Activated naive CD8-positive, alpha-beta T cell treated with anti-CD3 and anti-CD28 coated beads for 36 hours (primary cell): ENCODE measurements at places on chromosomes 12 and 14.
A peak's percentile ranks its signal among the peaks of the same experiment; 100 is the strongest.

DNA sequence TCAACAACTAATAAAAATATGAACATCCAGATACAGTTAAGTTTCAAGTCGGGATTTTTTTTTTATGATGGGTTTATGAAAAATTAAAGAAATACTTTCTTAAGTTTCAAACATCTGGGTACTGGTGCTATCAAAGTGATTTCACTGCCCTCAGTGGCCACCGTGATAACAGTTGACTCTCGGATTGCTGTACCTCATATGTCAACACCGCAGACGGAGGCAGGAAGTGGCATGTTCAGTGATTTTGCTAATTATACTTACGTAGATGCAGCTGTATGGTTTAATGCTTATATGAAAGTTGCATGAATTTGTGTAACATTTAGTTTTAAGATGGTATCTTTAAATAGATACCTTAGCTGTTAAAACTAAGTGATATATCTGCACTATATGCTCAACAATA lies 20.8 kb upstream of the FBLN5 start:
- DNase-seq = peak; percentile 33

- DNase-seq = no peak
These were observed 26.2 kb upstream of the ARHGAP5 start for GRCh38 chr14:32050878-32051277.

GRCh38 chr12:30485230-30485890 lies 210.3 kb downstream of the IPO8 start:
- no peak for DNase-seq

GRCh38 chr14:105913221-105913620 lies 386.8 kb downstream of the TMEM121 start:
- DNase-seq = no peak

DNA sequence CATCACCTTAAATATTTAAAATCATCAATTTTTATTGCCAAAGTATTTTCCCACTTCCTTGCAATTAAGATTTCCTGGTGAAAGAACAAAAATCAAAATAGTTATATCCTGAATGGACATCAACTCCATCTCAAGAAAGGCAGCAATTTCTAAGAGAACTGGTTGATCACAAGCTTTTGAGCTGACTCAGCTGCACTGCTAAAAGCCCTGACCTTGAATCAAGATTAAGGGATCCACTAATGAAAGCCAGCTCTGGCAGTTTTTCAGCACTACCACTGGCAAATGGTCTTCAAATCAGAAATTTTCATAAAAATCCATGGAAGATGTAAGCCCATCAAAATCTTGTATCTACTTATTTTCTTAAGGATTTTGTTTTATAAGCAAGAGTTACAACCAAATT lies 123.4 kb downstream of the SLC6A15 start:
- DNase-seq = no peak

- no peak for DNase-seq
These were observed 15.1 kb upstream of the GRIP1 start for GRCh38 chr12:66693901-66694513.

- no peak for DNase-seq
These were observed 106.4 kb upstream of the SRRM4 start for GRCh38 chr12:118874698-118875548.

GRCh38 chr14:53478174-53478573 lies 325.1 kb upstream of the DDHD1 start:
- no peak for DNase-seq

- DNase-seq = no peak
These were observed 46.8 kb downstream of the MOK start for GRCh38 chr14:102258136-102258535.

DNA sequence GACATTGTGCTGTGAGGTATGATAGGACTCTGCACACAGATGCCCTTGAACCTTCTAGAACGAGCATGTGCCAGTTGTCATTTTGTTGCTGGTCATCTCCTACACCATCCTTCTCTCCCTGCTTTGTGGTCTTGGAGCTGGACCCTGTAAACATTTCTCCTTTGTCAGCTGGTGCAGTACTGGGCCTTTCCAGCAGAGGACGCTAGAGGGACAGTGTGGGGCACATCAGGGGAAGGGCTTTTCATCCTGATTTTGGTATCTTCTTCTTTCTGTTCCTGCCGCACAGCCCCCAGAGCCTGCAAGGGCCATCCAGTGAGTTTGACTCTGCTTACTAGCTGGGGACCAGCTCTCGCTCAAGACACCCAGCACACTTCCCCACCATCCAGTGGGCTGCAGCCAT lies 484.6 kb downstream of the AACS start:
- DNase-seq = no peak

- no peak for DNase-seq
These were observed 23.8 kb downstream of the CFAP251 start for GRCh38 chr12:121942145-121942718.

DNA sequence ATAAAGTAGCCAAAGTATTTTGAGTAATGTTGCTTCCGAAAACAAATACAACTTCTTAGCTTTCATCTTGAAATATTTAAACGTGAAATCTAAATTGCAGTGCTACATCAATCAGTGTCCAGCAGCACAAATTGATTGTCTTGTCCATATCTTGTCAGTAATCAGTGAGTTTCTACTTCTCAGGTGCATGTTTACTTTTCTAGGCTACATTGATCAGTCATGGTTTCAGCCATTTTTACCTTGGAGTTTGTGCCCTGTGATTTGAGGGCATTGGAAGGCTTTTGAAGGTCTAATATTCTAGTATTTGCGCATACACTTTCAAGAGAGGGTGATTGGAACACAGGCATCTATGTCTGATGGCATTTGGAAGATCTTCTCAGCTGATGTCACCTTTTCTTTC lies 12.4 kb downstream of the RMST start:
- DNase-seq = no peak

GRCh38 chr12:112907415-112908157 lies 824 bp downstream of the OAS1 start:
- no peak for DNase-seq

DNA sequence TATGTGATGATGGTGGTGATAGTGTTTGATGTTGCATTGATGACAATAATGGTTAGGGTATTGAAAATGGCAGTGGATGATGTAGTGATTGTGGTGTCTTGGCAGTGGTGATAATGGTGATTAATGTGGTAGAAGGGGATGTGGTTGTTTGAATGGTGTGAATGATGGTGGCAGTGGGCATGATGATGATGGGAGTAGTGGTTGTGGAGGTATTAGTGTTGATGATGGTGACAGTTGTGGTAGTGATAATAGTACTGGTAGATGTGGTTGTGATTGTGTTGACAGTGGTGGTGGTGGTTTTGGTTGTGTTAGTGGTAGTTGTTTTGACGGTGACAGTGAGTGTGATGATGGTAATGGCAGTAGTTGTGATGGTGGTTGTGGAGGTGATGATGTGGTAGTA lies 1049.0 kb downstream of the VRK1 start:
- no peak for DNase-seq

DNA sequence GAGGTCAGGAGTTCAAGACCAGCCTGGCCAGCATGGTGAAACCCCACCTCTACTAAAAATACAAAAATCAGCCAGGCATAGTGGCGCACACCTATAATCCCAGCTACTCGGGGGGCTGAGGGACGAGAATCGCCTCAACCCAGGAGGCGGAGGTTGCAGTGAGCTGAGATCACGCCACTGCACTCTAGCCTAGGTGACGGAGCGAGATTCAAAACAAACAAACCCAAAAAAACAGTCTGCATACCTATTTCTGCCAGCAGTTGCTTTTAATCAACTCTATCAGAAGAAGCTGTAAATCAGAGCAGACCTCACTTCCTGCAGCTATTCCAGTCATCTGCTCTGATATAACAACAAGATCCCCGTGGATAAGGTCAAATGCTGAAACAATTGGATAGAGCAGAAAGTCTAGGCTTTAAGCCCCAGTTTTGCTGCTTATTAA lies 50.5 kb downstream of the LIMA1 start:
- DNase-seq = no peak

DNA sequence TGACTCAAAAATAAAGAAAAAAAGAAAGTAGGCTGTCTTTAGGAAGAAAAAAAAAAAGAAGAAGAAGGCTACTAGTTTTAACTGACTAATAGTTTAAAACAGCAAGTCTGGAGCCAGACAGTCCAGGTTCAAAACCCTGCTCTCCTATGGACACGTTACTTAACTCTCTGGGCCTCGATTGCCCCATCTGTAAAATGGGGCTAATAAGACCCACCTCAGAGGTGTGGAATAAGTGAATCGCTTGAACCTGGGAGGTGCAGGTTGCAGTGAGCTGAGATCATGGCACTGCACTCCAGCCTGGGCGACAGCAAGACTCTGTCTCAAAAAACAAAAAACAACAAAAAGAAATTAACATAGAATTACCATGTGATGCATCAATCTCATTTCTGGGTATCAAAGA lies 10.5 kb upstream of the SCARB1 start:
- no peak for DNase-seq

GRCh38 chr14:57712102-57712501 lies 153.8 kb downstream of the SLC35F4 start:
- DNase-seq = no peak

DNA sequence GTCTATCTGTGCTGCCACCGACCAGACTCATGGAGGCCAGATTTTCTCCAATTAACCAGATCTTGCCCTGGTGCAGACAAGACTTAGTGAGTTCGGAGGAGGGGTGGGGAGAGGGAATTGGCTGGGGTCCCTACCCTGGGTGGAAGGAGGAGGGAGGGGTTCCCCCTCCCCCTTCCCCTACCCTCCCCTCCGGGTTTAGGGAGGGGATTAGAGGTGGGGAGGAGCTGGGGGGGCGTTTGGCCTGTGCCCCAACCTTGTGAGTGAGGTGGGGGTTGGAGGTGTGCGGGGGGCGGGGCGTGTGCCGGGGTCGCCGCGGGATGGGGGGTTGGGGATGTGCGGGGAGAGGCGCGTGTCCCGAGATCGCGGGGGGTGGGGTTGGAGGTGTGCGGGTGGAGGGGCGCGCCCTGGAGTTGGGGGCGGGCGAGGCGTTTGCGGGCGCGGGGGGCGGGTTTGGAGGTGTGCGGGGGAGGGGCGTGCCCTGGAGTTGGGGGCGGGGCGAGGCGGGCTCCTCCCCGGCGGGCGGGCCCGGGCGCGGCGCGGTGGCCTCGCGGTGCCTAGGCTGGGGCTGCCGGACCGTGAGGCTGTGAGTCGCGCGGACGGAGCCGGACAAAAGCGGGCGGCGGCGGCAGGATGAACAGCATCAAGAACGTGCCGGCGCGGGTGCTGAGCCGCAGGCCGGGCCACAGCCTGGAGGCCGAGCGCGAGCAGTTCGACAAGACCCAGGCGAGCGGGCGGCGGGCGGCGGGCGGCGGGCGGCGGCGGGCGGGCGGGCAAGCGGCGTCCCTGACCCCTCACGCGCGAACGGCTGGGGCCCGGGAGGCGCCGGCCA lies at the start of gene HIP1R:
Gene HIP1R (plus strand): TSS at position 537 of the 829 bp plus-strand sequence. CDS start 94 bp downstream, at position 631.
- peak; percentile 62 for DNase-seq

DNA sequence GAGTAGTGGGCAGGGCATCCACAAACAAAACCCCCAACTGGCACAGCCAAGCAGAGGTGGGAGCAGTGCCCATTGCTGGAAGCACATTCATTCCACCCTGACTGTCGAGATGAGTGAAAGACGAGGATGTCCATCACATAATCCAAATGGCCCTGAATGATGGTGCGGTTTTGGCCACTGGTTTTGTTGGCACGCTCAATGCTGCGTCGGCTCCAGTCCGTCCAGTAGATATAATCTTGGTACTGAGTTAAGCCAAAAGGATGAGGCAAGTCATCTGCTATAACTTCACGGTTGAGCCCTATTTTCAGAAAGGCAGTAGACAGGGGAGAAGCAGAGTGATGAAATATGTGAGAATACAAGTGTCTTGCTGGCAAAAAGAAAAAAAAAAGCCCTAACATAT lies 88.1 kb downstream of the BCL2L14 start:
- no peak for DNase-seq

- DNase-seq = no peak
These were observed 4.3 kb upstream of the MYF6 start for GRCh38 chr12:80702889-80703805.

DNA sequence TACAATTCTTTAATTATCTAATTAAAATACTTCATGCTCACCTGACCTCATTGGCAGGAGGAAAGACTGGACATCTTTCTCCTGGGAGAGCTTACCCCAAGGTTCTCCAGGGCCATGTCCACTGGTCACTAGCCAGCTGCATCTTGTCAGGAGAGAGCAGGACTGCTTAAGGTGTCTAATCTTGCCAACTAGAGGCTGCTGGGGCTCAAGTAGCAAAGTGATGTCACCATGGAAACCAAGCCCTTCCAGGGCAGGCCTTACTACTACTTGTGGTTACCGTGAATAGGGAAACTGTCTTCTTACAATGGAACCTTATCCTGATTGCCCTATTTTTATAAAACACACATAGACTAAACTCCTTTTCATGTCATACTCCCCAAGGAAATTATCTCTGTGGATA lies 376.4 kb downstream of the SNAPC1 start:
- DNase-seq = no peak

DNA sequence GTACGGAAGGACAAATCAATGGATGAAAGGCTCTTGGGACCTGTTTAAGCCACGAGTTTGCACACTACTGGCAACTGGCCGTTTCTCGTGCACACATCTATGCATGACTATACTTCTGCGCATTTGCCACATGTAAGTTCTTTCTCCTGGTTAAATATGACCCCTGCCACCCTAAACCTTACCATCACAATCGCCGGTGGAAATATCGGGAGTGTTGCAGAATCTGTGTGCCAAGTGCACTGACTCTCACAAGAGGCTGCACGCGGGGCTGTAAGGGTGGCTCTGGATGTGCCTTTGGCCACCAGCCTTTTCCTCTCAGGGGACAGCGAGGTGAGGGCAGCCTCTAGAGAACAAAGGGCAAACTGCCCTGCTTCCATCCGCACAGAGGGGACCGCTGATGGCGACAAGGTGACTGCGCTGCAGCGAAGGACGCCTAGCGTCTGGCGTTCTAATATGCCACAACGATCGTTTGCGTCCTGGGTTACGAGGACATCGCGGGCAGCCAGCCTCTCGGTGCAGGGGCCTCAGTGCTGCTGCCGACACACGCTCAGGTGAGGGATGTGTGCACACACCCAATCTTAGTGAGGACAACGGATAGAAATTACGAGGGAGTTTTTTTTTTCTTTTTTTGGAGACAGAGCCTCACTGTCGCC lies 232.2 kb downstream of the PCNX1 start:
- DNase-seq = no peak

DNA sequence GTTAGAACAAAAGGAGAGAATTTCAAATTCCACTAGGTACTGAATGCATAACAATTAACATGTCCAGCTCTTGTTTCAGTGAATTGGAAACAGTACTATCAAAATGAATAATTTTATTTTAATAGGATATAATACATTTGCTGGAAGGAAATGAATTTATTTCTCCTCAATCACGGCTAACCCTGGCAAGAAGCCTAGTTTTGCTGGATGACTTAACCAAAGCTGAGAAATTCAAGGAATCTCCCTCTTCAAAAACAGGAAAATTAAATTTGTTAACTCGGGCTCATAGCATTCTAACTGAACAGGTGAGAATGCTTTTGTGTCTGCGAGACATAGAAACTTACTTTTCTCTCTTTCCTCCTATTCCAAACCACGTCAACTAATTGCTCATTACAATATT lies 163.5 kb upstream of the NEDD1 start:
- DNase-seq = no peak

- DNase-seq = no peak
These were observed 32.3 kb downstream of the DDX51 start for GRCh38 chr12:132111654-132112304.

GRCh38 chr12:128871516-128871892 lies 18.2 kb downstream of the GLT1D1 start:
- DNase-seq = no peak

- no peak for DNase-seq
These were observed 91.9 kb downstream of the BICD1 start for GRCh38 chr12:32198555-32198954.
